Kidney (tissue), 22 donors: ENCODE measurements at places on chromosomes 6 and 20. TPM values are rescaled to one million over a fixed set of nuclear protein-coding genes. Genes with fewer than 3 reads are reported as not detected.

The FKBP1C gene
- 0.25 TPM for total RNA-seq

The PLG gene
- 2.4 TPM for total RNA-seq

The DDX43 gene
- 1.4 TPM for total RNA-seq

The MLN gene
- not detected for total RNA-seq

The TMC2 gene
- not detected for total RNA-seq

The TRIM10 gene
- total RNA-seq, result 0.79 TPM

The PMEPA1 gene
- total RNA-seq, result 30.4 TPM

The NEU1 gene
- total RNA-seq, result 66.9 TPM

The DSP gene
- 96.2 TPM for total RNA-seq

The GDAP1L1 gene
- total RNA-seq, result not detected

The EYS gene
- total RNA-seq, result not detected

The UST gene
- total RNA-seq, result 4.2 TPM

The SUN5 gene
- total RNA-seq, result not detected

The ARMC12 gene
- 0.47 TPM for total RNA-seq

The ISM1 gene
- 2.6 TPM for total RNA-seq

The CMTR1 gene
- total RNA-seq, result 35.6 TPM

The SIRPA gene
- total RNA-seq, result 46.6 TPM

The FNDC11 gene
- total RNA-seq, result 1.6 TPM

The SLC17A2 gene
- total RNA-seq, result 0.76 TPM

The CCN6 gene
- 6.7 TPM for total RNA-seq

The F13A1 gene
- total RNA-seq, result 275 TPM

The SAPCD1 gene
- 6.5 TPM for total RNA-seq

The BMP6 gene
- total RNA-seq, result 10.0 TPM

The VNN1 gene
- 7.5 TPM for total RNA-seq

The BTN1A1 gene
- total RNA-seq, result 0.09 TPM

The ZBTB46 gene
- total RNA-seq, result 24.0 TPM

The MEI4 gene
- total RNA-seq, result 1.2 TPM

The OR2H2 gene
- total RNA-seq, result not detected

The FAM83C gene
- total RNA-seq, result not detected

The FAM83D gene
- 0.79 TPM for total RNA-seq

The KIF6 gene
- total RNA-seq, result 2.9 TPM

The GPX6 gene
- total RNA-seq, result not detected

The EDN3 gene
- 0.19 TPM for total RNA-seq

The HRH3 gene
- not detected for total RNA-seq

The GCNT2 gene
- 12.5 TPM for total RNA-seq

The DLL1 gene
- 11.9 TPM for total RNA-seq

The AGPAT1 gene
- total RNA-seq, result 58.9 TPM

The TMEM217 gene
- total RNA-seq, result 0.72 TPM

The GSTA3 gene
- total RNA-seq, result not detected

The SLC13A3 gene
- 31.5 TPM for total RNA-seq

The CCM2L gene
- total RNA-seq, result 13.8 TPM

The RAB32 gene
- total RNA-seq, result 19.9 TPM

The ITPA gene
- 59.7 TPM for total RNA-seq

The FAM229B gene
- 27.2 TPM for total RNA-seq

The RAD21L1 gene
- not detected for total RNA-seq
